ENCODE measurements at places on chromosomes 2 and 18.

- DNase-seq, result no peak
Measured at GRCh38 chr2:109615637-109616144, 1.5 kb downstream of the SOWAHC start.

GRCh38 chr2:54899576-54900200, 150.6 kb downstream of the RTN4 start:
- DNase-seq, result no peak

GRCh38 chr2:236402033-236402790, 138.0 kb upstream of the ASB18 start:
- no peak for DNase-seq

DNA sequence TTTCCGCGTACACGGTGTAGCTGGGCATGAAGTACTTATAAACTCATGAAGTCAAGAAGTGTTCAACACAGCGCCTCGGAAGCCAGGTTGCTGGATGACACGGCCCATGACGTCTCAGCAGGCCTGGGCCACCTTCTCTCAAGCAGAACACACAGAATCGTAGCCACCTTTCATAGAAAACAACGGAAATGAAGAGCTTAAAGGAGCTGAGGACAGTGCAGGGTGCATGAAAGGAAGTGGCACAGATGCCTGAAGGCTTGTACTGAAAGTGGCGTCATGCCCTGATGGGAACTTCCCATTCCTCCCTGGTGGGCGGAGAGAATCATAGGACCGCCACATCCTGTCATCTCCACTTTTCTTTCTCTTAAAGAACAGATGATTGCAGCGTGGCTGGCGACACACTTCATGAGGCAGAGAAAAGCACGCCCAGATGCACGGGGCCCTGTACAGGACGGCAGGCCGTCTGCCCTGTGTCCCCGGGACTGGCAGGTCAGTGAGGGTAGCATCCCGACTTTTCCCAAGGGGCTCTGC, 31.1 kb downstream of the HDAC4 start:
- peak; percentile 75 for DNase-seq

GRCh38 chr2:163621445-163622004, 114.3 kb downstream of the FIGN start:
- DNase-seq, result no peak

DNA sequence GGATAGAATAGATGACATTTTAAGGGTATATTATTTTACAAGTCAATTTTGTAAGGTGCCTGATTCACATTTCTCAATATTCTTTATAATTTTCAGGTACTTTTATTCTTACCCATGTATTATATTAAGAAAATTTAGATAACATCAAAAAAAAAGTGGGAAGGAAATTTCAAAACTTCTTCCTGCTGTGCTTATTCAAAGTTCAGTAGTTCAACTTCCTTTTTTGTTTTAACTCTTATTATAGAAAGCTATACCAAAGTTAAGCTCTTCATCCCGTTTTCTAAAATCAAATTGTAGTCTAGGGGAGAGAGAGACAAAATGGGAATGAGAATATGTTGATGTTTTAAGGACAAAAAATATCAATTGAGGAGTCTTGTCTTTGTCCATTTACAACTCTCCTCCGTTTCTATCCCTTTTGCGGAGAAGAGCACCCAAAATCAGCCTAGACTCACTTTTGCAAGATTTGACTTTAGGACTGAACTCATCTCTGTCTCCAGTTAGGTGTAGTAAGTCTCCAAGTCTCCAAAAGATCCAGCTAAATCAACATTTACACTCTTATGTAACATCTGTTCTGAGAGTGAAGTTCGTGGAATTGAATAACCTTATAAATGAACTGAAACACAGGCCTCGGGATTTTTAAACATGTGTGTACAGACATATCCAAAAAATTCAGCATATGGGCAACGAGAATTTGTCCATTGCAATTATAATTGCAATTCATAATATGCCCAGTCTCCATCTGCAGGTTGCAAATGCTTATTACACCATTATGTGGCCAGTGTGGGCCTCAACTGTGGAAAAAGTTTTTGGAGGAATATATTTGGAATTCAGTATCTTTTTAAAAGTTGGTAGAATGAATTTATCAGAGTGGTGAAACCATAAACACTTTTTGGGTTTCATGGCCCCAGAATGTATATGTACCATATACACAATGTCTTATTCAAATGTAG, 23.9 kb downstream of the FAM124B start:
- no peak for DNase-seq

DNA sequence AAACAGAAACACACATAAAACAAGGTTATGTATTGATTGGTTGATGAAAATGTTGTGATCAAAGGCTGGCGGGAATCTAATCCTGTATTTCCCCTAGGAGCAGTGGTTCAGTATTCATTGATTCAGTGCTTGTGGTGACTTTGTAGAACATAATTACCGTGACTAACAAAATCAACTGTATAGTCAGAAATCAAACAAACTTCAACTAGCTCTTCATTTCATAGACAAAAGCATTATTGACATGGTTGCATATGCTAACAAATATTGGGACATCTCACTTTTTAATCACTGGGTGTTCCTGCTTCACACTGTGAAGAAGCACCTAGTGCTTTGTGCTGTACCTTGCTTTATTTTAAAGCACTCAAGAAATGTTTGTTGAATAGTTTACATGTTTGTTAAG, 41.4 kb downstream of the USP14 start:
- no peak for DNase-seq

DNA sequence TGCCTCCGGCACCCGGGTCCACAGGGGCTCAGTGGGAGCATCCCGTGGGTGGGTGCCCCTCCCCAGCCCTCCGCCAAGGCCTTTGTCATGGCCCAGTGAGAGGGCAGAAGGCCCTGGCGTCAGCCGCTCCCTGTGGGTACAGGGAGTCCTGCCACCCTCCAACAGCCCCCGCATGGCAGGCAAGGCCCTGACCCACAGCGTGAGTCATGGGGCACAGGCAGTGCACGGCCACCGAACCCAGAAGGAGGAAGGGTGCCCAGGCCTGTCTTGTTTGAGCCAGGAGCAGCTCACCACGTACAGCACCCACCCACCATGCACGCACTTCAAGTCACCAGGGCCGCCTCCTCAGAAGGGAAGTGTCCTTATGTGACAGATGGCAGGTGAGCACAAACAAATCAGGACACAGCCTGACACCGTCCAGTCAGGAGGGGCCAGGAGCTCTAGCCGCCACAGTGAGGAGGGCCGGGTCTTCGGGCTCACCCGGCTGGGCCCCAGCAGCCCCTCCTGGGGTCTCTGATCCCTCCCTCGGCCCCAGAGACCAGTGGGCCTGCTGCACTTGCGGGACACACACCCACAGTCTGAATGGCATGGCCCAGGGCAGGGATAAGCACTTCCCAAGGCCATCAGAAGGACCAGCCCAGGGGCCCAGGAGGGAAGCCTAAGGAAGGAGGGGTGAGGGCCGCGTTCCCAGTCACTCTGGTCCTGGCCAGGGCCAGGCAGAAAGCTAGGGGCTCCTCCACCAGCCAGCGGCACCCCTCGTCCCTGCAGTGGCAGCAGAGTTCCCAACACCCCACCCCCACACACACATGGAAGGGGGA, 25.8 kb downstream of the BIN1 start:
- DNase-seq, result no peak

DNA sequence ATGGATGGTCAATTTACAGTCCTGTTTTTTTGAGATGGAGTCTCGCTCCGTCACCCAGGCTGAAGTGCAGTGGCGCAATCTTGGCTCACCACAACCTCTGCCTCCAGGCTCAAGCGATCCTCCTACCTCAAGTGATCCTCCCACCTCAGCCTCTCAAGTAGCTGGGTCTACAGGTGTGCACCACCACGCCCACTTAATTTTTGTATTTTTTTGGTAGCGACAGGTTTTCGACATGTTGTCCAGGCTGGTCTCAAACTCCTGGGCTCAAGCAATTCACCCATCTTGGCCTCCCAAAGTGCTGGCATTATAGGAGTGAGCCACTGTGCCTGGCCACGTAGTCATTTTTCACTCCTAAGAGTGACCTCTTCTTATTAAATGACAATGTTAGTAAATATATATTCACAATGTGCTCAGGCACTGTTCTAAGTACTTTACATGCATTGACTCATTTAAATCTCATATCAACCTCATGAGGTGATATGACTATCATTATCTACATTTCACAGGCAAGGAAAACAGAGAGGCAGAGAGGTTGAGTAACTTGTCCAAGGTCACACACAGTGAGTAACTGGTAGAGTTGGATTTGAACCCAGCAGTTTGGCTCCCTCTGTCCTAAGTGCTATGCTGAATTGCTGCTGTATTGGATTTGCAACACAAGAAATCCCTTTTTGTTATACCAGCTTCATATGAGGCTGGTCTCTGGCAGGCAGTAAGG, 5.6 kb upstream of the DIS3L2 start:
- DNase-seq, result no peak

- no peak for DNase-seq
Measured at GRCh38 chr18:24346254-24346653, 51.4 kb downstream of the OSBPL1A start.

DNA sequence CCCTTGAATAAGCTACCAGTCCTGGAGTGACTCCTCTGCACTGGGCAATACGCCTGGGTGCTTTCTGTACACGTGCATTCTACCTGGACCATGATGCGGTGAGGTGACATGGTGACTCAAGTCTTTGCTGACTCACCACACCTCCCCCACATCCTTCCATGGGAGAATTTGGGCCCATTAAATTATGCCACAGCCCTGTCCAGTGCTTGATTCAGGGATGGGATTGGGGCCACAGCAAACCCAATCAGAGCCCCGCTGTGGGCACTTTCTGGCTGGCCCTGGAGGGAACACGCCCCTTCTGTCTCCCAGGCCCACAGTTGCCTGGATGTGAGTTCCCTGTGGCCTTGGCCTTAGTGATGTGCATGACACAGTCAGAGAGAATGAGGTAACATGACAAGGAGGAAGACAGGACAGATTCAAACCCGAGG, 86.9 kb downstream of the LRRC30 start:
- DNase-seq, result no peak

GRCh38 chr2:156435718-156436496, at the start of gene GPD2:
Gene GPD2, plus strand, starts transcription at chr2:156436379. Its CDS starts 39,727 bp downstream, at chr2:156476106.
- DNase-seq, result peak; percentile 97

DNA sequence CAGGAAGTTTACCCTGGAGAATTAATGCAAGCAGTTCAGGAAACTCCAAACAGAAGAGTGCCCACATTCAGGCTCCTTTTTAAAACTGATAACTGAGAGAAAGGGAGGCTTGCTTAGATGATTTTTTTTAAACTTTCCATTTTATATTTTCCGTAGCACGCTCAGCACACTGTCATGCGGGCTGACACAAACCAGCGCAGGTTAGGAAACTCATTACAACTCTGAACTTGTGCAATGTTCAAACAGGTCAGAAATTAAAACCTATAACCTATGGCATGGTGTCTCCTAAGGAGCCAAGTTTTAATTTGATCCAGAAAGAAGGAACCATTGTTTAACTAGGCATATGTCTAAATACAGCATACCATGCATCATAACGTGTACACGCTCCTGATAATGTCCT, 117.7 kb upstream of the SMIM21 start:
- no peak for DNase-seq

- DNase-seq, result no peak
Measured at GRCh38 chr2:3666613-3666975, 8.6 kb downstream of the ALLC start.

- DNase-seq, result no peak
Measured at GRCh38 chr2:233289648-233290047, 18.0 kb upstream of the SAG start.

DNA sequence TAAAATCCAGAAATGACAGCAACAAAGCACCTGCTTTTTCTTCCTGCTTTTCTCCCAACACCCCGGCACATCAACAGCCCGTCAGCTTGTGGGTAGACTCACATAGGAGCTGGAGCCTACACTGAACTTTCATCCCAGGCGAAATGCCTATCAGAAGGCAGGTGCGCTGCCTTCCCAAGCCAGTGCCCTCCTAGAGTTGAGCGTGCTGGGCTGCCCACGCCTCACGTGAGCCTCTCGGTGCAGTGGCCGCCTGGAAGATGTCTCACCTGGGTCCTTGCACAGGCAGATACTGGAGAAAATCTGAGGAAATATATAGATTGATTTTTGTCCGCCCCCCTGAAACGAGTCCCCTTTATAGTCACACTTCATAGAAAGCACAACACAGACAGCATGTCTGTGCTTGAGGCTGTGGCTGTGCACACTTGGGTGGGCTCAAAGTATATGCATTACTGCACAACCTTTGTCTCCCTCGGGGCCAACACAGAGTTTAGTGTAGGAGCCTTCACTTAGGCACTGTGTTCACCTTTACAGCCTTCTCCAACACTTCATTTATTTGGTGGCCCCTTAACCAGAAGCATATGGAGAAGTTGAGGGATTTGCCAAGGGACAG, 112.5 kb downstream of the SMAD7 start:
- DNase-seq, result peak; percentile 54

DNA sequence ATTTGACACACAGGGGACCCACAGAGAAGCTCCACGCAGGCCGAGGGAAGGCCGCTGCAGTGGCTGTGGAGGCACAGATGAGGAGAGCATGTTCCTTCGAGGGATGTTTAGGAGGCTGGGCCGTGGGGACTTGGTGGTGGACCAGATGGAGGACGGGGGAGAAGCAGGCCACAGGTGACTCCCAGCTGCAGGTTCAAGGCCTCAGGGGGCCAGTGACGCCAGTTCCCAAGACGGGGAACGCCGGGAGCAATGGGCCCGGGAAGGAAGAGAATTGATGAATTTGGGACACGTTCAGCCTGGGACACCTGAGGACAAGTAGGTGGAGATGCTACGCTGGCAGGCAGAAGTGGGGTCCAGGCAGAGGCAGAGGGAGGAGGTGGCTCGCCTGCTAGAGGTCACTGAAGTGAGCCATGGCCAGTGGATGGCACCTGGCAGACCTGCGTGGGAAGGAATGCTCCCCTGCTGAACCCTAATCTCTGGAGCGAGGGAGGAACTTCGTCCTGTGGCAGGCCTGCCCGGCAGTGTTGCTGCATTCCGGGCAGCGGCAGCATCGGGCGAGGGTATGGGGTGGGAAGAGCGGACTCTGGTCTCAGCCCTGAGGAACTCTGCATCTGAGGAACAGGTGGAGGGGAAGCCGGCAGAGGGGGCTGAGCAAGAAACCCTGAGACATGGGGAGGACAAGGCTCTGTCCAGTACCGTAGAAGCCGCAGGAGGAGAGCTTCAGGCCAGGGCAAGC, 25.2 kb upstream of the HPCAL1 start:
- DNase-seq, result no peak

DNA sequence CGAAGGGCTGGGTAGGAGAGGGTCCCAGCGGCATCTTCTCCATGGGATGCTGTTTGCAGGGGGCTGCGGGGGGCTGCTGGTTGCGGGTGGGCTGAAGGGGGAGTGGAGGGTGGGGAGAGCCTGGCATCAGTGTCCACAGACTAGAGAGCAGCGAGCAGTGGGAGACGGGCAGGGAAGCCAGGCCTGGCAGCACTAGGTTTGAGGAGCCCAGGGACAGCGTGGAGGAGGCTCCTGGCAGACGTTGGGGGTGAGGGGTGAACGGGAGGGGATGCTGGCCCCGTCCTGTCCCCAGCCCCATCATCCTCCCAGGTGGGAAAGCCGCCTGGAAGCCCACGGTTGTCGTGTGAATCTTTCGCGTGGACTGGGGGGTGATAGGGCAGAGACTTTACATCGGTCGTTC, 48.2 kb upstream of the TFCP2L1 start:
- DNase-seq, result no peak

- DNase-seq, result peak; percentile 76
Measured at GRCh38 chr2:120430957-120431356, 85.0 kb downstream of the INHBB start.

Data from chondrocyte (in vitro differentiated cells).